Nasal cavity respiratory epithelium epithelial cell of viscerocranial mucosa (primary cell): ENCODE measurements at places on chromosomes 4 and X. TPM values are rescaled to one million over a fixed set of nuclear protein-coding genes. Genes with fewer than 3 reads are reported as not detected.

The BTK gene
- total RNA-seq = not detected in 2 replicates

The DMRTC1B gene
- total RNA-seq = not detected in 2 replicates

The NKX3-2 gene
- under 0.01 TPM in 1 of 2 replicates, not detected in the other for total RNA-seq

The SAGE1 gene
- not detected in 2 replicates for total RNA-seq

The CTAG2 gene
- not detected in 2 replicates for total RNA-seq

The PDGFRA gene
- total RNA-seq = 0.36 TPM in 1 of 2 replicates, not detected in the other

The HSFX4 gene
- not detected in 2 replicates for total RNA-seq

The NR3C2 gene
- total RNA-seq = 0.34 and 1.4 TPM in 2 replicates

The GATA1 gene
- not detected in 2 replicates for total RNA-seq

The CLNK gene
- total RNA-seq = not detected in 2 replicates

The PRSS12 gene
- 28.4 and 31.1 TPM in 2 replicates for total RNA-seq

The ZCCHC4 gene
- 14.7 and 15.0 TPM in 2 replicates for total RNA-seq

The RAB9B gene
- 0.07 TPM in 1 of 2 replicates, not detected in the other for total RNA-seq

The MND1 gene
- 0.28 and 1.7 TPM in 2 replicates for total RNA-seq

The ATP2B3 gene
- total RNA-seq = not detected in 2 replicates

The BGN gene
- 0.21 TPM in 1 of 2 replicates, not detected in the other for total RNA-seq

The NLRP2B gene
- not detected in 2 replicates for total RNA-seq

The EMCN gene
- total RNA-seq = under 0.01 TPM in 1 of 2 replicates, not detected in the other

The KDR gene
- total RNA-seq = 0.43 TPM in 1 of 2 replicates, not detected in the other

The ERAS gene
- total RNA-seq = not detected in 2 replicates

The CT47B1 gene
- total RNA-seq = not detected in 2 replicates

The USP27X gene
- 1.7 and 4.6 TPM in 2 replicates for total RNA-seq

The RAI2 gene
- 0.07 TPM in 1 of 2 replicates, not detected in the other for total RNA-seq

The FREM3 gene
- total RNA-seq = not detected in 2 replicates

The ARHGAP24 gene
- total RNA-seq = 5.5 and 34.3 TPM in 2 replicates

The CT83 gene
- total RNA-seq = not detected in 2 replicates

The AMOT gene
- total RNA-seq = under 0.01 and 1.1 TPM in 2 replicates
